Mesendoderm (in vitro differentiated cells): ENCODE measurements at places on chromosomes 4 and X.

- no peak for DNase-seq
Observed at GRCh38 chrX:17923546-17923945, 62.4 kb upstream of the RAI2 start.

GRCh38 chr4:82394896-82395295 lies 21.1 kb upstream of the HNRNPD start:
- peak; percentile 27 for DNase-seq

- peak; percentile 81 for DNase-seq
Observed at GRCh38 chr4:48315728-48316630, 25.4 kb upstream of the SLAIN2 start.

GRCh38 chr4:146661367-146661766 lies 22.7 kb downstream of the POU4F2 start:
- DNase-seq = no peak

- no peak for DNase-seq
Observed at GRCh38 chr4:22174640-22175039, 226.1 kb upstream of the KCNIP4 start.
